Body of pancreas (tissue), 4 donors: ENCODE measurements at places on chromosomes 12 and 14. TPM values are rescaled to one million over a fixed set of nuclear protein-coding genes. Genes with fewer than 3 reads are reported as not detected.

Gene TEX22
- total RNA-seq = not detected

Gene ADCK1
- total RNA-seq = 26.4 TPM

DNA sequence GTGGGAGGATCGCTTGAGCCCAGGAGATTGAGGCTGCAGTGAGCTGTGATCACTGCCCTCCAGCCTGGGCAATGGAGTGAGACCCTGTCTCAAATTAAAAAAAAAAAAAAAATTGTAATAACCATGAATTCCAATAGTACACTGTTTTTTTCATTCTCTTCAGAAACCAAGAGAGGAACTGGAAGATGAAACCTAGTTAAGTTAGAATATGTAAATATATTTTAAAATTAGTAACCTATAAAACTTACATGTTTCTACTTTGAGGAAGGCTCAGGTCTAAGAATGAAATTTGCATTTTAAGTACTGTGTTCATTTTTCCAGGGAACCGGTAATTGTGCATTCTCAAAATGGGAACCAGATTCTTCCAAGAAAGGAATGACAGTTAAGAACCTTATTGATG lies 18.8 kb downstream of the KNTC1 start:
- DNase-seq = no peak

- no peak for DNase-seq
Observed at GRCh38 chr12:70784042-70784668, 136.4 kb downstream of the PTPRR start.

DNA sequence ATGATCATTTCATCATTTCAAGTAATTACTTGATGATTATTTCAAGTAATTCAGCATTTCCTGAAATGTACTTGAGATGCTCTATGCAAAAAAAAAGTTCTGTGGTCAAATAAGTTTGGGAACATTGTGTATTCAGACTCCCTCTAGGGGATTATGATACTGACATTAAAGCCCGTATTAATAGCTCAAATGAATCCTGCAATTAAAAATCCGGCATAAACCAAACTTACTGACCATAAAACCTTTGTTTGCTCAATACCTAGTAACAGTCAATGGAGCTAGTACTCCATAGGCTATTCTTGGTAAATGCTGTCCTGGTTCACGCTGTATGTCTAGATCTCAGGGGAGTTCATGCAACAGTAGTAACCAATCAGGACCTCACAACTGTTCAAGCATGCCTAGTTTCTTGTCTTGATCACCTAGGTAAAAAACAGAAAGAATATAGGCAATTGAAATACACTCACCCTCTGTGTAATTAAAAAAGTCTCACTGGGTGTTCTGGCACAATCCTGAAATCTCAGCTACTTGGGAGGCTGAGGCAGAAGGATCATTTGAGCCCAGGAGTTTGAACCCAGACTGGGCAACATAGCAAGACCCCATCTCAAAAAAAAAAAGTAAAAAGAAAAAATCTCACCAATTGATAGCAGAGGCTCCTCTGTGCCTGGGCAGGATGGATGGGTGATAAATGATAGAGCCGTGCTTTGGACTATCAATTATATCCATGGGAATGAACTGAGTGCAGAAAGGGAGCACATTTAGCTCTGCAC lies 14.1 kb downstream of the ALDH1L2 start:
- no peak for DNase-seq
